IMR-90 (cell line): ENCODE measurements at places on chromosomes 2 and 18. TPM values are rescaled to one million over a fixed set of nuclear protein-coding genes. Genes with fewer than 3 reads are reported as not detected.

GRCh38 chr18:62066102-62066818, 120.6 kb downstream of the PIGN start:
- H3K27ac ChIP-seq, result no peak overlapping the region
- no peak overlapping the region for H3K4me3 ChIP-seq
- no peaks in the 10 kb centered on the region for H3K36me3 ChIP-seq
- DNase-seq, result no peak
- peaks cover 5% of the 10 kb centered on the region for H3K4me1 ChIP-seq
- no peaks in the 10 kb centered on the region for H3K27me3 ChIP-seq

DNA sequence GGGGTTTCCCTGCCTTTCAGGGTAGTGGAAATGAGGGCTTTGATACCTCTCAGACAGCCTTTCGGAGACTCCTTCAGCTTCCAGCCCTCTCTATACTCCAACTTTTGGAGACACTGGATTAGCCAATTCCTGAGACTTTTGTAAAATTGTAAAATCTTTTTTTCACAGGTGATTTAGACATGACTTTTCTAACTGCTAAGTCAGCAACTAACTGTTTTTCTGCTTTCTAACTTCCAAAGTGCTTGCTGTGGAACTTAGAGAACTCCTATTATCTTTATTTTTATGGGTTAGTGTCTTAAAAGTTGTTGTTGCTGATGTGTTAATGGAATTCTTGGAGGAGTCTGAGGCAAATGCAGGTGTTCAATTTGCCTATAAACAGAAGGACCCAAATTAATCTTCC, 616.7 kb upstream of the ID2 start:
- no peaks in the 10 kb centered on the region for H3K27me3 ChIP-seq
- no peak for DNase-seq
- no peak overlapping the region for H3K4me3 ChIP-seq
- H3K36me3 ChIP-seq, result no peaks in the 10 kb centered on the region
- no peak overlapping the region for H3K27ac ChIP-seq
- H3K4me1 ChIP-seq, result no peaks in the 10 kb centered on the region

The TIGD1 gene
- 2.7 and 2.8 TPM in 2 replicates for total RNA-seq

DNA sequence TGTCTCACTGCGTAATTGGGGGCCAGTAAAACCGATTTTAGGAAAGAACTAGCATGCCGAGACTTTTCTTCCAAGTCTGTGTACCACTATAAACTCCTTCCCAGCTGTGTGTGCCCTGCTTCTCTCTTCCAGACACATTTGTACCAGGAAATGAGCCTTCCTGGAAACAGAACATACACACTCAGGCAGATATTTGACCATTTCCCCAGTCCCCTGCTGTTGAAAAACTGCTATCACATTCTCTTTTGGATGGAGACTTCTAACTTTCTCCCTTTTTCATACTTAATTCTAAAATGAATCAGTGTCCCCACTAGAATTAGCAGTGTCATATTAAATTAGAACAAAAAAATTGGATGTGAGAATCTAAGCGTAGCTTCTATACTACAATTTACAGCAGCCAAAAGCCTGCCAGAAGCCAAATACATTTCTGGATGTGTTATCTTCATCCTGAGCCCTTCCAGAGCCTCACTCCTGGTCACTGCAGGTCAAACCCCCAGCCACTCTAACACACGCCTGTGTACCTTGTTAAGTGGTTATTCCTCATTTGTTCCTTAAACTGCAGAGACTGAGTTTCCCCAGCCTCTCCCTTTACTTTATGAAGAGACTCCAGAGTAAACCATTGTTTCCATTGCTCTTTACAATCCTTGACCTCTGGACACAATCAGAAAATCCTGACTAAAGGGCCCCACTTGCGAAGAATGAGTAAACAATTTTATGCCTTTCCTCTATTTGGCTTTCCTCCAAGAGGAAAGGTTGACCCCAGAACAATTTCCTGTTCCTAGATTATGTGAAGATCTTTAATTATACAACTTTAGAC, 20.4 kb downstream of the DSG4 start:
- H3K36me3 ChIP-seq, result no peaks in the 10 kb centered on the region
- no peaks in the 10 kb centered on the region for H3K4me1 ChIP-seq
- no peaks in the 10 kb centered on the region for H3K27me3 ChIP-seq
- DNase-seq, result no peak
- no peak overlapping the region for H3K27ac ChIP-seq

- no peaks in the 10 kb centered on the region for H3K36me3 ChIP-seq
- peaks cover 54% of the 10 kb centered on the region for H3K27me3 ChIP-seq
- no peak overlapping the region for H3K27ac ChIP-seq
- DNase-seq, result no peak
- H3K4me3 ChIP-seq, result no peak overlapping the region
Observed at GRCh38 chr2:231933916-231934401, 7.8 kb upstream of the NPPC start.

DNA sequence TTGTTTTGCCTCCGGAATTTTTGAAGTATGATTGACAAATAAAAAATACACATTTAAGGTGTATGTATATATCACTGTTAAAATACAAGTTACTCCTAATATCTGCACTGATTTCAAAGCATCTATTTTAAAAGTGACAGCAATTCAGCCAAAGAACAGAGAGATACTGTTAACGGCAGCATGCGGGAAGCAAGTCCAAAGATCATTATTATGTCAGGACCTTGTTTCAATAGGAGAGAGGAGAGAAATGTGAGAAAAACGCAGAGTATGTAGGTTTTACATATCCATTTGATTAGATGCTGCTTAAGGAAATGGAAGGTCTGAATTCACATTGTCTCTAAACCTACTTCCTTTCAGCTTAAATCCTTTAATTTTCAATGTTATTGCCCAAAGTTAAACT, 545.5 kb upstream of the SLC8A1 start:
- H3K36me3 ChIP-seq, result no peaks in the 10 kb centered on the region
- no peak overlapping the region for H3K4me3 ChIP-seq
- H3K27ac ChIP-seq, result no peak overlapping the region
- H3K4me1 ChIP-seq, result no peaks in the 10 kb centered on the region
- no peak for DNase-seq

The MBP gene
- 0.90 and 1.4 TPM in 2 replicates for total RNA-seq

The ASB18 gene
- not detected in 2 replicates for total RNA-seq

- no peak overlapping the region for H3K27ac ChIP-seq
- no peak overlapping the region for H3K4me3 ChIP-seq
- no peaks in the 10 kb centered on the region for H3K27me3 ChIP-seq
- DNase-seq, result no peak
Observed at GRCh38 chr2:239594772-239595608, 194.2 kb upstream of the HDAC4 start.

GRCh38 chr2:28627722-28628480, 123.7 kb upstream of the PPP1CB start:
- no peaks in the 10 kb centered on the region for H3K36me3 ChIP-seq
- no peaks in the 10 kb centered on the region for H3K27me3 ChIP-seq
- no peak overlapping the region for H3K4me3 ChIP-seq
- peaks cover 25% of the 10 kb centered on the region for H3K4me1 ChIP-seq
- H3K27ac ChIP-seq, result no peak overlapping the region
- peak; percentile 75 for DNase-seq

The TMEM200C gene
- 1.4 and 1.7 TPM in 2 replicates for total RNA-seq

The COL5A2 gene
- total RNA-seq, result 235 and 257 TPM in 2 replicates

- H3K36me3 ChIP-seq, result no peaks in the 10 kb centered on the region
- H3K27me3 ChIP-seq, result no peaks in the 10 kb centered on the region
- peak; percentile 40 for DNase-seq
- no peaks in the 10 kb centered on the region for H3K4me1 ChIP-seq
Observed at GRCh38 chr2:186129767-186130581, 356.1 kb upstream of the ZC3H15 start.

GRCh38 chr2:29874745-29875144, 46.6 kb downstream of the ALK start:
- no peaks in the 10 kb centered on the region for H3K36me3 ChIP-seq
- H3K4me3 ChIP-seq, result no peak overlapping the region
- no peaks in the 10 kb centered on the region for H3K27me3 ChIP-seq
- H3K27ac ChIP-seq, result no peak overlapping the region
- H3K4me1 ChIP-seq, result no peaks in the 10 kb centered on the region

DNA sequence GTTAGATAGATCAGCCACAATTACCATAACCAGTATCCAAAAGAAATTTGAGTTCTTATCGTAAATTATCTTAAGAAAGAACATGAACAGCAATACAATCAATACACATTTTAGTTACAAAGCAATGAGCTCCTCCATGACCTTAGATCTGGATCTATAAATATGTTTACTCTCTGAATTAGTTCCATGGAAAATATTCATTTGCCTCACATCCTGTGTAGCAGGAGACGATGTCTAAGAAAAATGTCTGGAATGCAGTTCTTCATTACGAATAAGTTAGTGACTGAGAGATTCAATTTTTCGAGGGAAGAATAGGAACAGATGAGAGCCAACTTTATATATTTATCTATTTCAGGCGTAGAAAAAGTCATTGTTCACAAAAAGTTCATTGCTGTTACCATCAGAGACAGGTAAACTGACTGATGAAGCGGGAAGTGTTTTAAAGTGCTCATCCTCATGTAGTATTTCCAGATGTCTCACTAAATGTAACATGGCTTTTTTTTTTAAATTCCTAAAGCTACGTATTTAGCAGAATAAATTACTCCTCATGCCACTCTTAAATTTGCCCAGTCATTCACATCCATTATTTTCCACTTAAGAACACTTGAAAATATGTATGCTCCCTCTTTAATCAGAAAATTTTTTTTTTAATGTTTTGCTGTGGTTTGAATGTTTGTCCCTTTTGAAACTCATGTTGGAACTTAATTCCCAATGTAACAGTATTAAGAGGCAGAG, 106.5 kb upstream of the SCN1A start:
- H3K36me3 ChIP-seq, result no peaks in the 10 kb centered on the region
- H3K4me3 ChIP-seq, result no peak overlapping the region
- H3K4me1 ChIP-seq, result peaks cover 7% of the 10 kb centered on the region; the same call in 1 of the 2 replicates
- no peaks in the 10 kb centered on the region for H3K27me3 ChIP-seq

DNA sequence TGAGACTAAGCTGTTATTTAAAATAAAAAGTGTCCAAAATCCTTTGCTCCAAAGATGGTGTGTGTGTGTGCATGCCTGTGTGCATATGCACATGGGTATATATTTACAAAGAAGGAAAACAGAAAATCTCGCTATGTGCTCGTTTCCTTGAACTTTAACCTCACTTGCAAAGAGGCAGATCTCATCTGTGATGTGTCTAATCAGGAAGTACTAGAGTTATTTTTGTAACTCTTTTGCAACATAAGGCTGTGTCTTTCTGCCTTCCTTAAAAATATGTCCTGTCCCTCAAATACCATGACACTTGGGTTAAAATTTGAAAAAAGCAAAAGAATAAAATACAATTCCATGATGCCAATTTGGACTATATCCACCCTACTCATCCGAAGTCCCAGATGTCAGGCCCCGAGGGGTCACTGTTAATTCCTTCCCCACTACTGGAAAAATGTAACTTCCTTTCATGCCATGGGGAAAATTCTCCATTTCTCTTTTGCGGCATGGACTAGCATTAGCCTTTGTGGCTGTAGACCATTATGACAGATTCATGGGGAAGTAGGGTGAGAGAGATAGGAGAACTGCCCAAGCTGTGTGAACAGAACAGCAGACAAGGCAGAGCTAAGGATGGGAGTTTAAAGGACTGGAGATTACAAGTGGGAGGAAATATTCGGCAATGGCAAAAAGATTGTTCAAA, 191.3 kb downstream of the MYO1B start:
- H3K27ac ChIP-seq, result no peak overlapping the region
- no peaks in the 10 kb centered on the region for H3K36me3 ChIP-seq
- DNase-seq, result no peak
- no peak overlapping the region for H3K4me3 ChIP-seq

GRCh38 chr2:165391791-165392190, 77.7 kb upstream of the CSRNP3 start:
- no peak for DNase-seq
- H3K4me1 ChIP-seq, result no peaks in the 10 kb centered on the region
- H3K27ac ChIP-seq, result no peak overlapping the region
- no peak overlapping the region for H3K4me3 ChIP-seq

- H3K36me3 ChIP-seq, result no peaks in the 10 kb centered on the region
- DNase-seq, result peak; percentile 70
- H3K27me3 ChIP-seq, result no peaks in the 10 kb centered on the region
- H3K27ac ChIP-seq, result peak overlapping the region; percentile 3
Observed at GRCh38 chr2:33426666-33427231, 49.7 kb upstream of the RASGRP3 start.

DNA sequence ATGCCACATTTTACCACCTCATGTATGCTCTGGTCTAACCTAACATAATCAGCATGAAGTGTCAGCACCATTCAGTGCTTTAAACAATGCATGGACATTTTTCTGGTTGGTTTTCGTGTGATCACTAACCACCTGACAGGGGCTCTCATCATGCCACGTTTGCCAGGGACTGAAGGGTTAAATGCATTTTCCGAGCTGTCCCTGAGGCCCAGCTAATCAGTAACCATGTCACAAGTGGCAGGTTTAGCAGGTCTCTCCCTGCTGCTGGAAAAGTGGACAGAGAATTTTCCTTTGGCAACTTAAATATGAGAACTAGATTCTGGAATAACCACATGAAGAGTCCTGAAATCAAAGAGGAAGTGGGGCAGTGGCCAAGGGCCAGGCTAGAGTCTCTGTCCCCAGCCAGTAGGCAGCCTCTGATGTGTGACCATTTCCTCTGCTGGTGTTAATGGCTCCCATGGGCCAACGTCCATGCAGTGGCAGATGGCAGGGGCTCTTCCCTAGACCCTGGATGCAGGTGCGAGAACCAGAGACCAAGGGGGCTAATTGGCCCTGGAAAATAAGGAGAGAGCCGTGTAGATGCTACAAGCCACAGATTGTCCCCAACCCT, 69.5 kb downstream of the TPGS2 start:
- H3K4me1 ChIP-seq, result peaks cover 16% of the 10 kb centered on the region
- H3K36me3 ChIP-seq, result peaks cover 4% of the 10 kb centered on the region
- no peaks in the 10 kb centered on the region for H3K27me3 ChIP-seq
- no peak for DNase-seq
- H3K27ac ChIP-seq, result no peak overlapping the region
- no peak overlapping the region for H3K4me3 ChIP-seq

The CFAP65 gene
- total RNA-seq, result not detected in 2 replicates

The KIF1A gene
- total RNA-seq, result under 0.01 TPM in 1 of 2 replicates, not detected in the other

The CAPN14 gene
- under 0.01 TPM in 2 replicates for total RNA-seq
